ENCODE measurements at places on chromosomes 2 and 18.
A peak's percentile ranks its signal among the peaks of the same experiment; 100 is the strongest.

DNA sequence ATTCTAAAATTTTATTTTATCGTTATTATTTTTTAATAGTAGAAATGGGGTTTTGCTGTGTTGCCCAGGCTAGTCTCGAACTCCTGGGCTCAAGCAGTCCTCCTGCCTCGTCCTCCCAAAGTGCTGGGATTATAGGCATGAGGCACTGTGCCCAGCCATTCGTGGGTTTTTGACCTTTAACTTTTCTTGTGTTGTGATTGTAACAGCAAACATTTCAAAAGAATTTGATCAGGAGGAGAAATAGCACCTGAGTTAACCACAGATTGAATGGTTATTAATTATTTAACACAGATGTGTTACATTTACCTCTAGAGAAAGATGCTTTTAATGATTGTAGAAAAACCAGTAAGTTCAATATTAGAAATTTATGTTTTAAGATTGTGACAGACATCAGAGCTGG, 132.0 kb downstream of the HAUS1 start:
- no peak for ATAC-seq

DNA sequence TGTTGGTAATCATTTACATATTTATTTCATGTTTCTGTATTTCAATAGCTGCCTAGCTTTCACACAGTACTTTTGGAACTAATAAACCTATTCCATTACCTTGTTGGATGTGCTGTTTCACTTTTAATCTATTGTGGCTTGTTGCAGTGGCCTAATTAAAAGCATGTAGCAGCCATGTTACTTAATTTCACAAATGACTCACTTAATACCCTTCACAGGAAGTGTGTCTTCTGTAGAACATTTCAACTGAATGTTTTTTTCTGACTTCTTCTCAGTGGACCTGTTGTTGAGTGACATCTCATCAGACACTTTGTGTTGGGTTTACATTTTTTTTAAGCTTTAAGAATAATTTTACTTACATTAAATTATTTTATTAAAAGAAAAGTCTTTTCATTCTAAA, 260.5 kb upstream of the THUMPD2 start:
- ATAC-seq, result no peak

- no peak for ATAC-seq
Measured at GRCh38 chr2:102034683-102035548, 43.2 kb downstream of the IL1R2 start.

GRCh38 chr2:98395977-98396376, 48.7 kb upstream of the INPP4A start:
- no peak for ATAC-seq

DNA sequence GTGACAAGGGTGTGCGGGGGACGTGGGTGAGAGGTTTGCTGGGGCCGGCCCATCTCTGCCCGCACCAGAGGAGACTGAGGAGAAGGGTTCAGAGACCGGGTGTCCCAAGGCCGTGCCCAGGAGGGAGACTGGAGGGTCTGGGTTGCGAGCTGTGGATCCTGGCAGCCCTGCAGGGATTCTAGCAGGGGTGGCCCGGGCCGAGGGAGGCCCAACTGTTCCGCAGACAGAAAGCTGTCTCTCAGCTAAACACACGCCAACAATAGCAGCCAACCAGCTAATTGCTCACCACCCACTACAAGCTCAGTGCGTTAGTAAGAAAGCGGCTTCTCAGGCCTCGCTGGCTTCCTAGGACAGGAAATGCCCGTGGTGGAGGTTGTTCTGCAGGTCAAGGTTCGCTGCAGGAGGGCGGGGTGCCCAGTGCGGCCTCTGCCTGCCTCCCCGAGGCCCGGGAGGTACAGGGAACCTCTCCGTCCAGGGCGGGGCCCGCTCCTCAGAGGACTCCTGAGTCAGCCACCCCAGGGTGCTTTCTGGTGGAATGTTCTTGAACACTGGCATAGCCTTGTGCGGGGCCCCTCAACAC, 282.0 kb upstream of the PXDN start:
- no peak for ATAC-seq

DNA sequence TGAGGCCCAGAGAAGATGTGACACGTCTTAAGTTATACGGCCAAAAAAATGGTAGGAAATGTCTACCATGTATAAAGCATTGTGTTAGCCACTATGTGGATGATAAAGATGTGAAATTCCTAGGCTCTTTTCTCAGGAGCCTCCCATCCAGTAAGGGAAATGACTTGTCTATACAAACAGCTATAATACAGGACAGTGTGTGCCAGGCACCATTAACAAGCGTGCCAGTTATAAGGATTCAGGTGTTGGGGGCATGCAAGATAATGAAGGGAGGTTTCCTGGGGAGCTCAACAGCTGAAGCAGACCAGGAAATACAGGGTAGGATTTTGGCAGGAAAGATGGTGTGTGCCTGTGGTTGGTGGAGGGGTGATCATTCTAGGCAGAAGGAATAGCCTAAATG, 37.6 kb downstream of the ALPK2 start:
- ATAC-seq, result no peak

DNA sequence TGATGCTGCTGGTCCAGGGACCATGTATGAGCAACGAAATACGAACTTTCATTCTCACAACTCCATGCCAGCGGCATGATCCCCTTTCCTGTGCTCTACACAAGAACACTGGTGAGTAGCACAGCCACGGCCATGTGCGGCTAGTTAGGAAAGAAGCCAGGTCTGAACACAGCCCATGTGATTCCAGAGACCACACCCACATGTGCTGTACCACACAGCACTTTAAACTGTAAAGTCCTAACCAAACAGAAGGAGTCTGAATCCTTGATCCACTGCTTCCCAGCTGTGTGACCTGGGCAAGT, 33.0 kb upstream of the ACAA2 start:
- peak; percentile 42 for ATAC-seq

DNA sequence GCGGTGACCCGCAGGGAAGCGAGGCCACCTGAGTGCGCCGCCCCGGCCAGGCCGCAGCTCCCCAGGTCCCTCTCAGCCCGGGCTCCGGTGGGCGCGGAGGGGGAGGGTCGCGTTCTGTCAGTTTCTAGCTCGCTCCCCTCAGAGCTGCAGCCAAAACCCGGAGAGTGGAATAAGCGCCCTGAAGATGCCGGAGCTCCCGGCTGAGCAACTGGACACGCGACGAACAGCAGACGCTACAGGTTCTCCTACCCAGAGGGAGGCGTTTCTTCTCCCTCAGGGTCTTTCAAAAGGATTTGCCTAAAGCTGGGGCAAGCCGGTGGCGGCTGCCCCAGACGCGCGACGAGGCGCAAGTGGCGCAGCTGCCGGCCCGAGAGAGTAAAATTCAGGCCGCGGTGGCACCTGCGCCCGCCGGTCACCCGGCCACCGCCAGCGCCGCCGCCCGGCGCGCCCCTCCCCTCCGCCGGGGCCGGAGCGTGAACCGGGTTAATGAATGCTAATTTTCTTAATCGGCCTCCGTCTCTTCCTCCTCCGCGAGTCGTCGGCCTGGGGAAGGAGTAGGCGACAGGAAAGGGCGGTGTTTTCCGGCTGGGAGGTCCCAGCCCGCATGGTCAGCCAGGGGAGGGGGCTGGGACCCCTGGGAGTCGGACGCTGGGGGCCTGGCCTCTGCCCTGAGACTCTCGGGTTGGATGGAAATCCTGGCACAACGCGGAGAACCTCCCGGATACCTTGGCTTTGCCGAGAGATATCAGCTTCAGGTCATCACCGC, 845 bp upstream of the CDC42EP3 start:
- peak; percentile 59 for ATAC-seq

DNA sequence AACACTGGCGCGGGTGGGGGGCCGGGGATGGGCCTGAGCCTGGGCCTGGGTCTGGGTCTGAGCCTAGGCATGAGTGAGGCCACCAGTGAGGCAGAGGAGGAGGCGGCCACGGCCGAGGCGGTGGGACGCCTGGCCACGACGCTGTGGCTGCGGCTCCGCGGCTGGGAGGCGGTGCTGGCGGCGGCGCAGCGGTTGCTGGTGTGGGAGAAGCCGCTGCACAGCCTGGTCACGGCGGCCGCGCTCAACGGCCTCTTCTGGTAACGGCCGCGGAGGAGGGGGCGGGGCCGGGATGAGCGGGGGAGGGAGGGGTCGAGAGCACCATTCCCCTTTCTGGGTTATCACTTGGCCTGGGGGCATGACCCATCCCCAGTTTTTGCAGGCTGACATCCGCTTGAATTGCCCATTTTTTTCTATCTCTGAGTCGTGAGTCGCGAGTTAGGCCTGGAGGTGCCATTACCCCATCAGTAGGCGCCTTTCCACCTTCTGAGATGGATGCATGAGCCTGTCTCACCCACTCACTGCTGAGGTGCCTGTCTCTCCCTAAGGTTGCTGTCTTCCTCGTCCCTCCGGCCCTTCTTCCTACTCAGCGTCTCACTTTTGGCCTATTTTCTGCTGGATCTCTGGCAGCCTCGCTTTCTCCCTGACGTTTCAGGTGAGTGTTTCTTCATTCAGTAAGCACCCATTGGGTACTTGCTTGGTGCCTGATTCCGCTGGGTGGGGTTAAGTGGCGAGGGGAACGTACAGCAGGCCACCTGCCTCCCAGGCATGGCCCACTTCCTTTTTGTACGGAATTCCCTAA, 501 bp downstream of the RETREG2 start:
- ATAC-seq, result peak; percentile 1

GRCh38 chr2:127567351-127567854, 31.9 kb downstream of the MYO7B start:
- ATAC-seq, result no peak

GRCh38 chr2:152062125-152063091, 36.4 kb downstream of the CACNB4 start:
- ATAC-seq, result peak; percentile 75

Measured in SK-N-SH treated with all-trans-retinoic acid at 6 μM for 48 hours (cell line).